NCI-H1436 (cell line): ENCODE measurements at places on chromosomes 5 and 9.
A peak's percentile ranks its signal among the peaks of the same experiment; 100 is the strongest.

DNA sequence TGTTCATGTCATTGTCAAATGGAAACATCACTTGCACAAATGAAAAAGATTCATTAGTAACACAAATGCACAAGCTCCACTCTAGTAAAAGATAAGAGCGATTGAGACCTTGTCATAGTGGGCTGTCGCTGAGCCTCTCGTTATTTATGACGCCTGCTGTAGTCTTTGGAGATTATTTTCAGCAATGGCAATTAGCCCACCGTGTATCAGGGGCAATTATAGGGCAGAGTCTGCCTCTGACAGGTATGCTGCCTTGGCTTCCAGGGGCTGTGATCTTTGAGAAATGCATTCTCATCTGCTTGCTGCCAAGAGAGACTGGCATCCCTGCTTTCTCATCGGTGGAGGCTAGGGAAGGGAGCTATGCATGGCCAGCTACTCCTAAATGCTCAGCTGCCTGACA lies 426.8 kb upstream of the CLINT1 start:
- DNase-seq = peak; percentile 62

- DNase-seq = no peak
Measured at GRCh38 chr5:155049569-155050383, 36.2 kb downstream of the KIF4B start.

GRCh38 chr5:122089096-122090013 lies 11.3 kb upstream of the LOX start:
- DNase-seq = no peak

DNA sequence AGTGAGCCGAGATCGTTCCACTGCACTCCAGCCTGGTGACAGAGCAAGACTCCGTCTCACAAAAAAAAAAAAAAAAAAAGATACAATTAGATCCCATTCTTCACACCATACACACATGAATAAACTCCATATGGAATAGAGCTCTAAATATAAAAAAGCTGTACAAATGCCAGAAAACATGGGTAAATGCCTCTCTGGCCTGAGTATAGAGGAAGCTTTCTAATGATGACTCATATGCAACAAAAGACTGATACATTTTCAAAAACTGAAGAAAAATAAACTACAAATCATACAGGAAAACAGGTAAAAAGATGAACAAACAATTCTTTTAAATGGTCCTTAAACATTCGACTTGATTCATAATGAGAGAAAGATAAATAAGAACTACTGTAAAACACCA lies 8.6 kb downstream of the ZFP62 start:
- DNase-seq = no peak

DNA sequence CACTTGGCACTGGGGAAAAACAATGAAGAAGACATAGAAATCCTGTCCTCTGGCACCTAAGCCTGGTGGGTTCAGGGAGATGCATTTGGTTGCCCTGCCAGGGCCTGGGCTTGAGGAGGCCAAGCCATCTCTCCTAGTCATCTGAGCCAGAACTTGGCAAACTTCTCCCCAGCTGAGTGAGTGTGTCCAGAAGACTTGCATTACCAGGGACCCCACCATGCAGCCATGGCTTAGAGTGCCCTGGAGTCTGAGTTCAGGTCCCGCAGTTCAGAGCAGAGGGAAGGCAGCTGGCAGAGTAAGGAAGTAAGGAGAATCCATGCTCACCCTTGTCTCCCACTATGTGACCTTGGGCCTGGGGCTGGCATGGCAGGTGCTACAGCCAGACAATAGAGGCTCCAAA lies 37.4 kb upstream of the FCN1 start:
- DNase-seq = no peak

DNA sequence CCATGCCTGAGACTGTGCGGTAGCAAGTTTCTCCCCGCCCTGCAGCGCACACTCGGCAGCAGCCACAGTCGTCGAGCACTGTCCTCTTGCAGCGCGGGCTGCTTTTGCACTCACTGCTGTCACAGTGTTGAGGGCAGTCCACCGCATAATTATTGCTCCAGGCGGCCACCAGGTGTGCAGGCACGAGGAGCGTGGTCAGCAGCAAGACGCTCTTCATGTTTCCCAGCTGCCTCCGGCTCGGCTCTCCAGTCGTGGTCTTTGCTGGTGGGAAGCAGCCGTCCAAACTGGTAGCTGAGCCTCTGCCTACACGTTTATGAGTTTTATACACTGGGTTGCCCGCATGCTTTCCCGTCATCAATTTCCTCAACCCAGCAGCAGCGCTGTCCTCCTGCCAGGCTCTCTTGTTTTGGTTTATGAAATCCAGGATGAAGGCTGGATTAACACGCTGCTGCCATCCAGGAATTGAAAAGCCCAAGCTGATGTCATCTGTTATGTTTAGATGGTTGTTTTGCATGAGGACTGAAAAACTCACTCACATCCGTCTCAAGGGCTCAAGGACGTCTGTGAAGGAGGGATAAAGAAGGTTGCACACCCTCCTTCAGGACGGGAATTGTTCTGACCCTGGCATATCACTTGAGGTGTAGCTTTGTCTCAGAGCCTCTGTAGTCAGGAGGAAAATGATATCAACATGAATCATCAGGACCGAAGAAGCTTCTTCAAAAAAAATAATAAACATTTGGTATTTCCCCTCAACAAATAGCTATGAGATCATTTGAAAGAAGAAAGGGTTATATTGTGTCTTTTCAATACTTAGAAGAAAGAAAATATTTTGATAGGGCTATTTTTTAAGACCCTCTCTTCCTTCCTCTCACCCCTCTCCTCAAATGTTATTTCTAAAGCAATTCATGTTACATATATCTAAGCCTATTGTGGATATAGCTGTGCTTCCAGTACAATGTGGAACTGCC lies at the start of gene ESM1:
Gene ESM1, minus strand, starts transcription at position 293 of the 968 bp plus-strand sequence. Its CDS starts 76 bp downstream, at position 217.
- no peak for DNase-seq

- DNase-seq = no peak
Measured at GRCh38 chr5:94057655-94058054, 316.3 kb upstream of the POU5F2 start.

GRCh38 chr5:137778772-137779564 lies 24.8 kb upstream of the HNRNPA0 start:
- DNase-seq = peak; percentile 5

GRCh38 chr5:54206580-54207229 lies 103.7 kb downstream of the ARL15 start:
- DNase-seq = no peak

GRCh38 chr9:123011878-123012528 lies 21.5 kb upstream of the GPR21 start:
- no peak for DNase-seq

GRCh38 chr9:120940573-120940972 lies 14.0 kb upstream of the TRAF1 start:
- DNase-seq = no peak

GRCh38 chr9:6444128-6444527 lies 31.1 kb downstream of the UHRF2 start:
- no peak for DNase-seq

DNA sequence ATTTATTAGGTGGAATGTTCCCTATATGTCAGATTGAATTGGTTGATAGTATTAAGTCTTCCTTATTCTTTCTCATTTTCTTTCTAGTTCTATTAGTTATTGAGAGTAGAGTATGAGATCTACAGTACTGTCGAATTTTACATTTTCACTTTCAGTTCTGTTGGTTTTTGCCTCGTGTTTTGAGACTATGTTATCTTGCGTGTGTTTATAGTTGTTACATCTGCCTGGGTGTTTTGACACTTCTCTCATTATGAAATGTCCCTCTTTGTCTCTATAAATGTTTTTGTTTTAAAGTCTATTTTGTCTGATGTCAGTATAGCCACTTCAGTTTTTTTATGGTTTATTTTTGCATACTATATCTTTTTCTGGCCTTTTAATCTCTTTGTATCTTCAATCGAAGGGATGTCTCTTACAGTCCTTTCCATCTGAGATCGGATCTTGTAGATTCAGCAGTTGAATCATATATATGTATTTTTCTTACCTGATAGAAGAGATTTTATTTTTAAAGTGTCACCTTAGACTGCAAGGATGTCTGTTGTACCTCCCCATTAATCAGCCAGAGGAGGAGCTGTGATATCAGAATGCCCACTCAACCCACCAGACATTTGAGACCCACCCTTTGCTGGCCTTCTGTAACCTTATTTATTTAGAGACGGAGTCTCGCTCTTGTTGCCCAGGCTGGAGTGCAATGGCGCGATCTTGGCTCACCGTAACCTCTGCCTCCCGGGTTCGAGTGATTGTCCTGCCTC lies 20.7 kb downstream of the EHMT1 start:
- DNase-seq = no peak

DNA sequence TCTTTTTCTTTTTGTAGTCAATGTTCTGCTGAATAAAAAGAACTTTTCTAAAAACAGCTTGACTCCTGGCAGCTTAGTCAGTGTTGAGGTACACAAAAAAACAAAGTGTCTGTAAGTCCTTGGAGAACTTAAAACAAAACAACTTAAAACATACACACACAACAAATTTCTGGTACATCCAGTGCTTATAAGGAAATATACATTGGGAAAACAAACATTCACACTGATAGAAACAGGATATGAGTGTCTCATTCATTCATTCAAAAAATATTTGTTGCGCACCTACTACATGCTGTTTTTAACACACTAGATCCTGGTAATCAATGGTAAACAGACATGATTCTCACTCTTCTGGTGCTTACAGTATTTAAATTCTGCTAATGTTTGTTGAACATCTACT lies 27.4 kb upstream of the MEGF9 start:
- no peak for DNase-seq

GRCh38 chr5:33102551-33102950 lies 338.2 kb upstream of the TARS1 start:
- DNase-seq = no peak

GRCh38 chr9:133119846-133120500 lies 1.1 kb downstream of the RALGDS start:
- no peak for DNase-seq

- DNase-seq = no peak
Measured at GRCh38 chr5:74274326-74274725, 366.2 kb downstream of the ENC1 start.

- no peak for DNase-seq
Measured at GRCh38 chr5:35773967-35774366, 82.7 kb upstream of the IL7R start.

GRCh38 chr9:96480736-96481135 lies 30.8 kb downstream of the HABP4 start:
- no peak for DNase-seq

DNA sequence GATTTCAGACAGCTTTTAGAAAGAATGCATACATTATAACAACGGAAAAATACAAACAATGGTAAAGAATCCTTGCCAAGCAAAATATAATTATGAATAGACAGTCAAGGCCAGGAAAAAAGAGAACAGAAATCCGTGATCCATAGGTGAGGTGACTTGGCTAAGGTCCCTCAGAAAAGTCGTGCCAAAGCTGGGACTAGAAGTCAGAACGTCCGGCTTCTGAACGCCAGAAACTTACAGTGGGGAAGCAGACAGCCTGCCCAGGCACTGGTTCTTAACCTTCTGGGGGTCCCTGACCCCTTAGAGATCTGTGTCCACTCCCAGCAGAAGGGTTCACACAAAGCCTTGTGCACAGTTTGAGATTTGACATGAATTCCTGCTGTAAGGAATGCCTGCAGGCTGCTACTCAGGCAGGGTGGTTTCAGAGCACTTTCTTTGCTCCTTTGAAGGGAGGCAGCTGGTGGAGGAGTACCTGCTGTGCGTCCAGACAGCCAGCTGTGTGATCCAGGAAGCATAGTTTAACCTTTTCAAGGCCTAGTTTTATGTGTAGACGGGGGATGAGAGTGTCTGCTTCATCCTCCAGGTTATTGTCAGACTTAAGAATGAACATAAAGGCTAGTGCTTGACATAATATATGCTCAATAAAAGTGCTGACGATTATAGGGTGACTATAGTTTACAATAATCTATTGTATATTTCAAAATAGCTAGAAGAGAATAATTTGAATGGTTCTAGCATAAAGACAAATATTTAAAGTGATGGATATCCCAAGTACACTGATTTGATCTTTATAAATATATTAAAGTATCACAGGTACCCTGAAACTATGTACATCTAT lies 852 bp downstream of the ARHGEF37 start:
- no peak for DNase-seq

- DNase-seq = no peak
Measured at GRCh38 chr5:142222225-142222865, 102.5 kb downstream of the SPRY4 start.

DNA sequence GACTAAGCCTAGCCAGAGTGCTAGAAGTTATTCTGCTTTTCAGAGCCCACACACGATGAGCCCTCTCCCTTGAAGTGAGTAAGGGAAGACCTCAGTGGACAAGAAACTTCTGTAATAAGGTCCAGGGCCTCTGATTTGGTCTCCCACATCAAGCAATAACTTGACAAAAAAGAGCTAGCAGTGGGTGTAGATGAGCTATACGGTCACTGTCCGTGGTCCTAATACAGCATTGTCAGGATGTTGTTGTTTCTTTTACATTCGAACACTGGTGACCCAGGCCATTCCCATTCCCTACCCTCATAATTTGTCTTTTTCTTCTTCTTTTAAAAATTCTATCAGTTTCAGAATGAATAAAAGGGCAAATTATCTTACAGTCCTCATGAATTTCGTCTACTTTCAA lies 5.2 kb downstream of the PCSK1 start:
- no peak for DNase-seq

GRCh38 chr9:97675655-97676054 lies 21.5 kb downstream of the XPA start:
- DNase-seq = no peak

DNA sequence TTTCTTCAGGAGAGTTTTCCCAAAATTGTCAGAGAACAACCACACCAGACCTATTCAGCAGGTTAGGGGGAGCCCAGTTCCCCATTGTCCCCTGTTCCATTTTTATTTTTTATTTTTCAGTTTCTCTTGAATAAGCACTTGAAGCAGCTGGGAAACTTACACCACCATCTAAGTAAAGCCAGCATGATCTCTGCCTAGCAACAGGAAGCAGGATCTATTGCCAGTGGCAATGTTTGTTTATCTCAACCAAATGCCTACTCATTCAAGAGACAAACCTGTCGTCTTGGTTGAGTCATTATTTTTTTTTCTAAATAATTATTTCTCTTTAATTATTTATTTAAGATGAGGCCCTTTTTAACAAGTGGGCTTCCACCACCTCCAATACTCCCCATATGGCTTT lies 379.3 kb downstream of the PLK2 start:
- DNase-seq = no peak

DNA sequence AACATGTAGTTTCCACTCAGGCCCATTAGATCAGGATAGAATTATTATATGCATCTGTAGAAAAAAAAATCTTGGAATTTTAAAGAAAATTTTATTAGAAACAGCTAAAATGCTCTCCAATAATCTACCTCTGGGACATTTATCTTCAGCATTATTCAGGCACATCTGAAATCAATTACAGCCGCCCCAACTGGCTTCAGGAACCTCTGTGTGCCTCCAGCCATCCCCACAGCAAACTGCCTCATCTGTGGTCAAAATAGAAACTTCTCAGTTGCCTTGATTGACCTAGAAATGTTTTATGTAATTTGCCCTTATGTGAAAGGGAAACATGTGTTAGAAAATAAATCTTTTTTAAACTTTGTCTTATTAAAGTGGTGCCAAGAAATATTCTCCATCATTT lies 120.1 kb upstream of the LPAR1 start:
- DNase-seq = no peak

GRCh38 chr5:160452036-160452435 lies 30.4 kb downstream of the PTTG1 start:
- no peak for DNase-seq

- no peak for DNase-seq
Measured at GRCh38 chr9:70581214-70581954, 166.9 kb upstream of the KLF9 start.

- no peak for DNase-seq
Measured at GRCh38 chr5:18487928-18488480, 853.7 kb downstream of the TAF11L14 start.

GRCh38 chr5:78666041-78666444 lies 17.5 kb upstream of the LHFPL2 start:
- no peak for DNase-seq

- no peak for DNase-seq
Measured at GRCh38 chr9:126306071-126306647, 20.5 kb upstream of the MVB12B start.
